ENCODE measurements at places on chromosomes 6 and 20. TPM values are rescaled to one million over a fixed set of nuclear protein-coding genes. Genes with fewer than 3 reads are reported as not detected.

- DNase-seq: no peak
- no peaks in the 10 kb centered on the region for H3K36me3 ChIP-seq
- no peaks in the 10 kb centered on the region for H3K4me1 ChIP-seq
- no peak overlapping the region for H3K27ac ChIP-seq
Observed at GRCh38 chr6:118012944-118013343, 105.9 kb downstream of the SLC35F1 start.

DNA sequence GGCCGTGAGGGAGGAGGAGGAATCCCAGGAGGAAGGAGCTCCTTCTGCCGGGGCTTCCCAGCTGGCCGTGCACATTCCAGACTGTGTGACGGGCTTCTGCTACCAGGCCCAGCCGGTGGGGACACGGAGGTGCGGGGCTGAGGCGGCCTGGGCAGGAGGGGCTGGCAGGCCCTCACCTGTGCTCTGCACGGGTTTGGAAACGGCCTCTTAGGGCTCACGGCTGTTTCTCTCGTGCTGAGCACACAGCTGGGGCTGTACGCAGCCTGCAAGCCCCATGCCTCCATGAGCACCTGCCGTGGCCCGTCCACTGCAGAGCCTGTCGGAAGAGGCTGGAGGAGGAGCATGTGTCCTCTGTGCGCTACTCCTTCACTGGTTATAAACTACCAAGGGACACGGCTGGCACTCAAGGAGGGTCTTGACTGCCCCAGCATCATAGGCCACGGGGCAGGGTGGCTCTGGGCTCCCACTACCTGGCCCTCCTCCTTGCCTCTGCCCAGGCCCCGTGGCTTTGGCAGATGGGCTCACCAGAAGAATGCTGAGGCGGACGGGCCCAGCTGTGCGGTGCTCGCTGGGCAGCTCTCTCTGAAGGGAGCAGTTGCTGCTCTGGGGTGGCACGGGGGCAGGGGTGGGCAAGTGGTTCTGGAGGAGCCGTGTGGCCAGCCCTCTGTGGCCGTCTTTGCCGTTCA, 15.8 kb downstream of the NPEPL1 start:
- no peak for DNase-seq
- peaks cover 3% of the 10 kb centered on the region for H3K36me3 ChIP-seq
- no peak overlapping the region for H3K27ac ChIP-seq

Gene ZBTB22
- 33.6 TPM for total RNA-seq

Gene SSTR4
- total RNA-seq: not detected

Gene AK9
- 18.2 TPM for total RNA-seq

Gene PEDS1
- 17.1 TPM for total RNA-seq

Gene TBC1D20
- total RNA-seq: 36.6 TPM
